H1 (cell line): ENCODE measurements at places on chromosomes 12 and 14.

DNA sequence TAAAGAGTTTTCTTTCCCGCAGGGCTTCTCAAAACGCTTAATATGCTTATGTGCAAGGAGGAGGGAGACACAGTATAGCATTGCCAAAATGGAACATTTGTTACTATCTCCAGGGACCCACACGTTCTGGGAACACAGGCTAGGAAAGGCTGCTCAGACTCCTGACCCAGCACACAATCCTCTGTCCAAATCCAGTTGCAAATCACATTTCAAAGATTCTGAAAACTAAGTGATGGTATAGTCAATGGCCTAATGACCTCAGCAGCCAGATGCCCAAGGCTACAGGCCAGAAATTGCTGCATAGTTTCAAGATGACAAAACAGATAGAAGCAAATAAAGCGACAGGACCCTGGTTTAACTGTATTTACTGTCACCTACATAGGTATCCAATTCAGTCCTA lies 97.0 kb upstream of the GRIP1 start:
- DNase-seq, result no peak

DNA sequence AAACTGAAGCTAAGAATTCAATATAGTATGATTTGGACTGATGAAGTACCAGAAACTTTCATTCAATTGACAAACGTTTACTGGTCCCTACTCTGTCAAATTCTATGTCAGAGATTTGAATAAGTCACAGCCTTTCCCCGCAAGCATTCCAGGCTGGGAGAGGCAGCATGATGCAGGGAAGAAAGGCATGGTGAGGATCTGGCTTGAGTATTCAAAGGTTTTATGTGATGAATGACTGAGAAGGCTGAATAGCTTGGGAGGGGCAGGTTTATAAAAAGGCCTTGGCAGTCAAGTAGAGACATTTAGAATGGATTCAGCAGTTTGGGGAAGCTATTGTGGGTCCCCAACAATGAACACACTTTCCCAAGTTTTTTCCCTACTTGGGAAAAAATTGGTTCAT lies 431.8 kb downstream of the DPF3 start:
- DNase-seq, result no peak

GRCh38 chr12:109186993-109187653 lies 70.7 kb downstream of the ACACB start:
- no peak for DNase-seq

DNA sequence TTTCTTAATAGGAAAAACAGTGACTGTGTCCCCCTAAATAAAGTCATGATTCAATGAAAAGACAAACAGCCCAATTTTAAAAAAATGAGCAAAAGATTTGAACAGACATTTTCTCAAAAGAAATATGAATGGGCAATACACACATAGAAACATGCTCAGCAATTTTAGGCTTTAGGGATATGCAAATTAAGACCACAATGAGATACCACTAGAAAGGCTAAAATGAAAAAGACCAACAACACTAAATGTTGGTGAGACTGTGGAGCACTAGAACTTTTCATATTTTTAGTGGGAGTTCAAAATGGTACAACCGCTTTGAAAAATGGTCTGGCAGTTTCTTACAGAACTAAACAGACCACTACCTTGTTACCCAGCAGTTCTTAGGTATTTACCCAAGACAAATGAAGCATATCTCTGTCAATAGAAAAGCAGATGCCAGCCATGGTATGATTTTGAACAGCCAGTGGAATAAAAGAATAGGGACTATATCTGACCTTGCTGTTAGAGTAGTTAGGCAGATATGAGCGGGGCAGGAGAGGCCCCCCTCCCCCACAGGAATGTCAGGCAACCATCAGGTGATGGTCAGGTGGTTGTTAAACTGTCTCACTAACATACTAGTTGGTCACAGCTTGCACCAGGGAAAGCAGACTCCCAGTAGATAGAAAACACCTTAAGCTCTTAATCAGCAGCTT lies 108.8 kb downstream of the PRKCH start:
- DNase-seq, result no peak

GRCh38 chr12:93164103-93164880 lies 213.4 kb upstream of the NUDT4 start:
- no peak for DNase-seq

DNA sequence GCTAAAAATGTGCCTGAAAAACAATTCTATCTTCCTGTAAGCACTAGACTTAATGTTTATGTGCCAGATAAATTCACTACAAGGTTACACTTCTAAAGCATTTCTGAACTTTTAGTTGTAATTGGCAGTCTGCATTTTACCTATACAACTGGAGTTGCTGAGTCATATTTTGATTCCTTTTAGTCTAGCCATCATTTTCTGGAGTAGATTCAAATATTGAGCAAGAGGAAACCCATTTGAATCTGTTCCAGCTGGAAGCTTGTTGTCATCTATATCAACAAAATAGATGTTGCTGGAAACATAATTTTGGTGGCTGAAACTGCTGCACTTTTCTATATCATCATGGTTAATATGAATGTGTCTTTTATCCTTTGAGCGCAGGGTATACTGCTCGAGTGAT lies 122.2 kb upstream of the CCDC175 start:
- DNase-seq, result no peak

DNA sequence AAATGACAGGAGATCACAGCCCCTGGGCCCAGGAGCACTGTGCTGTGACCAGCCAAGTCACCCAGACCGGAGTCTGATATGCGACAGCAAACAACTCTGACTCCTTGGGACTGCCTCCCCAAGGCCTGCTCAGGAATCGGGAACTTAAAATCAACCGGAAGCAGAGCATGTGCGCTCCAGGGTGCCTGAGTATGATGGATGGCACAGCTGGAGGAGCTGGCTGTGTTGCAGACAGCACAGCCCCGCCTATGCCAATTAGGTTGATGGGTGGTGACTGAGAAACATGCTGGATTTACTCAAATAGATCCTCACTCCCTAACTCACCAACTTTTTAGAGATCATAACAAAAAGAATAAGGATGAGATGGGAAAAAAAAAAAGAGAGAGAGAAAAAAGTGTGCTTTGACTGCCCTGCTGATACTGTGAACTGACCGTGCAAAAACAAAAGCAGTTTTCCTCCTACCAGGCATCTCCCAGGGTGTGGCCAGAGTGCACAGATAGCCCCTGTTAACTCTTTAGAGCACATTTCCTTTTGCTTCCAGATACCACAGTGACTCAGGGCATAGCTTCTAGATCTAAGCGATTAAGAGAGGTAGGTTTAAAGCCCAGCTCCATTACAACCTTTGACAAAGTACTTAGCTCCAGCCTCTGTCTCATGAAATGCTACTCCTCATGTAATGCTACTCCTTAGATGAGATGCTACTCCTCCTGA lies 27.4 kb upstream of the STON2 start:
- DNase-seq, result no peak

GRCh38 chr12:52206304-52207040 lies 14.7 kb upstream of the KRT80 start:
- no peak for DNase-seq

DNA sequence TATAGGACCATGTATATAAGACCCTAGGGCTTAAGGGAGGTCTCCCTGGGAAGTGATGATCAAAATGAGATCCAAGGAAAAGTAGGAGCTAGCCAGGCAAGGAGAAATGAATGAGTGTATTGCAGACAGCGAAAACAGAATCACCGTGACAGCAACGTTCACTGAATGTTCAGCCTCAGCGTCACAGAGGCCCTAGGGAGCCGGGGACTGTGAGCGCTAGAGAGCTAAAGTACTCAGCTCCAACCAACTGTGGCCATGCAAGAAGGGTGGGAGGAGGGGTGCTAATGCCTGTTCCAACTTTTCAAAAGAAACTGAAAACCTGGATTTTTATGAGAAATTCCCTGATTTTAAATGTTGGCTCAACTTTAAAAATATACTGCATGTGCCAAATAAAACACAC lies 105.5 kb upstream of the CCND2 start:
- DNase-seq, result peak; percentile 47

GRCh38 chr12:6426882-6427671 lies 17.7 kb upstream of the CD27 start:
- DNase-seq, result no peak

DNA sequence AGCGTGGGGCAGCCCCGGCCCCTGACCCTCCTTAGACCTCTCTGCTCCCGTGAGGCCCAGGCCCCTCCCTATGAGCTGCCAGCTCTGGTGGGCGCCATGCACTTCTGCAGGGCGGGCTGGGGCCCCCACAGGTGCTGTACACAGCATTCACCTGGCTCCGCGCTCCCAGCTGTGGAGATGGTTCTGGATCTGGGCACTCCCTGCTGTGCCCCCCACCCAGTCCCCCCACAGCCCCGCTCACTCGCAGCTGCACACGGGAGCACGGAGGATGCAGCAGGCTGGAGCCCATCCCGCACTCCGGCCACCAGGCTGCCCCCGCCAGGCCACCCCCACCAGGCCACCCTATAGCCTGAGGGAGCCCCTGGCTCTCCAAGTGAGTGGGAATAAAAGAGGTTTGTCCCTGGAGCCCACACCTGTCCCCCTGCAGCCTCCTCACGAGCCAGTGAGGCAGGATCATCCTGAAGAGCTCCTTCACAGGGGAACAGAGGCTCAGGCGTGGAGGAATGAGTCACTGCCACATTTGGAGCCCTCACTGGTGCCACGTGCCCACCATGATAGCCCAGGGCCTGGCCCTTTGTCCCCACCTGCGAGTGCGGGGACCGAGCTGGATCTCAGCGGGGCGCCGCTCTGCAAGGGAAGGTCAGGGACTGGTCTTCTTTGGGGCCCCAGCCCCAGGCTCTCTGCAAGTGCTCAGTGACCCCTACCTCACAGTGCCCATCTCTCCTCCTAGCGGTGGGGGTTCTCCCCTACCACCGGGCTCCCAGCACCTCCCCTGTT lies 1.9 kb downstream of the ADSS1 start:
- no peak for DNase-seq

DNA sequence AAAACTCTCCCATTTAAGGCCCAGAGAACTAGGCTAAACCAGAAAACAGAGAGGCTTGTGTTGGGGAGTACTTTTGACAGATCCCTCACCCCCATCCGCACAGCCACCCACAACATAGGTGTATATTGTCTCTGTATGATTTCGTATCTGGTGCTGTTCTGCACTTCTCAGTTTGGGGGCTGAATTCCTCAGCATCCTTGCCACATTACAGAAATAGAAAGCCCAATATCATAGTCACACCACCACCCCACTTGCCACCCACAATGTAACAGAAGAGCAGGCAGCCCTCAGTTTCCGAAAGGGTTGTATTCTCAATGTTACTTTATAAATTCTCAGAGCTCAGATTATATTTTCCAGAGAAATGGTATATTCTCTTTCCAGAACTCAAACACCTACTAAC lies 950.9 kb downstream of the DIO2 start:
- no peak for DNase-seq

GRCh38 chr12:11958221-11959091 lies 112.3 kb upstream of the BCL2L14 start:
- no peak for DNase-seq

DNA sequence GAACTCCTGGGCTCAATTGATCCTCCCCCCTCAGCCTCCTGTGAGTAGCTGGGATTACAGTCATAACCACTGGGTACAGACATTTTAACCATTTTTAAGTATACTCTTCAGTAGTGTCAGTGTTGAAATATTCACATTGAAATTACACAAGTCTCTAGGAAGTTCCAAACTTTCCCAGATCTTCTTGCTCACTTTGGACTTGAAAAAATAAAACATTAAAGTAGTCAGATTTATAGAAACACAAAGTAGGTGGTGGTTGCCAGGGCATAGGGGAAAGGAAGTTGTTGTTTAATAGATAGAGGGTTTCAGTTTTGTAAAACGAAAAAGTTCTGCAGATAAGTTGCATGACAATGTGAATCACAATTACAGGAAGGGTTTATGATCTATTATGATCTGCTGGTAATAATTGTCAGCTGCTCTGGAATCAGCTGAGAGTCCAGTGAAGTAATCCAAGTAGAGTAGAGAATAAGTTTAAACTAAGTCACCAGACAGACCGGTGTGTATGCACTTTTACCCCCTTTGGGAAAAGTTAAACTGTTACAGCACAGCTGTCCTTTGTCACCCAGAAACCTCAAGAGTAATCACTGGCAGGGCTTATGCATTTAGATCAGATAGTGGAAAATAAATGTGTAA lies 27.4 kb downstream of the PCNX1 start:
- no peak for DNase-seq

DNA sequence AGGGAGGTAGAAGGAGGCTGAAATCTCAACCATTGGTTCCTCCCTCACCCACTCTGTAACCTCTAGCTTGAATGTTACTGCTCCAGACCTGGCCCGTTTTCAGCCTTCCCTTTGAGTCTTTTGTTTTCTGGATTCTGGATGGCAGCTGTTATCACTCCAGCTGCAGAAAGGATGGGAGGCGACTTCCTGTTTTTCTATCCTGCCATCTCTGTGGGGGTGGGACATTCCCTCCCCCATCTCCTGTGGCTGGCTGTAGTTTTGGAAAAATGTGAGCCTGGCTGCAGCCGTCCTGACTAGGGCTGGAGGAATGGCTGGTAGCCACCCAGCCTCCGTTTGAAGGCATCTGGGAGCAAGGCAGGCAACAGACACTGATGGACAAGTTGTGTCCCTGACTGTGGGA lies 2.9 kb upstream of the PPFIBP1 start:
- no peak for DNase-seq

GRCh38 chr12:52032446-52032803 lies 18.8 kb upstream of the NR4A1 start:
- DNase-seq, result no peak

GRCh38 chr14:77066578-77067172 lies 31.4 kb upstream of the CIPC start:
- no peak for DNase-seq

DNA sequence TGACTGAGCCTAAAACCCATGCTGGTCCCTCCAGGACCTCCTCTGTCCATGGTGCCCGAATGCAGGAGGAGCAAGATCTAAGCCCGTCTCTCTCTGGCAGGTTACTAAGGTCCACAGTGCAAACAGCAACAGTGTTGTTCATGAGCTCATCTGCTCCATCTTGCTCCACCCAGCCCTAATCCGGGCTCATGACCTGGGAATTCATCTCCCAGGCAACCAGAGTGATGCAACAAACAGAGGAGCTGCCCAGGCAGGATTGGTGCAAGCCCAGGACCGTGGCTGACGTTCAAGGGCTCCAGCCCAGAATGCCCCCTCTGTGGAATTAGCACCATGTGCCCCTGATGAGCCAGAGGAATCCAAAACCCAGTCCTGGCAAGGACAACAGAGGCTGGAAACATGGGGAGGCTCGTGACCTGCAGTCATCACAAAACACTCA lies 29.9 kb downstream of the HSPB8 start:
- DNase-seq, result no peak

- no peak for DNase-seq
Observed at GRCh38 chr14:75060420-75060819, 3.4 kb downstream of the ACYP1 start.

GRCh38 chr14:51073731-51074130 lies 21.2 kb downstream of the TRIM9 start:
- no peak for DNase-seq

- DNase-seq, result no peak
Observed at GRCh38 chr14:72081137-72081536, 148.9 kb downstream of the RGS6 start.

DNA sequence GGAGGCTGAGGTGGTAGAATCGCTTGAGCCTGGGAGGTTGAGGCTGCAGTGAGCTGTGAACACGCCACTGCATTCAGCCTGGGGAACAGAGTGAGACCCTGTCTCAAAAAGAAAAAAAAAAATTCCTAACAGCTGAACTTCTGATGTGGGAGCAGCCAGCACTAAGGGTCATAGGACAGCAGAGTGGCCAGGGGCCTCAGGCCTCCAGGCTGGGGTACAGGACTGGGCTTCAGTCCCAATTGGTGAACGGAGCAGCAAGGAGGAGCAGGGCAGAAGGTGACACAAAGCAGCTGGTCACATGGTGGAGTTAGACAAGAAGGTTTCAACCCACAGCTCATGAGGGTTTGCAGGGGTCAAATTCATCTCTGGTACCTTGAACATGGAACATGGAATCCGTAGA lies 40.8 kb upstream of the NRXN3 start:
- no peak for DNase-seq

GRCh38 chr12:56999456-56999855 lies 6.9 kb downstream of the ZBTB39 start:
- no peak for DNase-seq
